ENCODE measurements at places on chromosomes 5 and 9. TPM values are rescaled to one million over a fixed set of nuclear protein-coding genes. Genes with fewer than 3 reads are reported as not detected.

Gene PHF24
- polyA plus RNA-seq, result not detected

Gene ANKRD55
- 0.05 TPM for polyA plus RNA-seq

Gene MARCOL
- polyA plus RNA-seq, result 0.11 TPM

Gene FAM169A
- 5.8 TPM for polyA plus RNA-seq

Gene RLN2
- polyA plus RNA-seq, result 0.38 TPM

All from A549 (cell line).